ENCODE measurements at places on chromosomes 11 and 22. TPM values are rescaled to one million over a fixed set of nuclear protein-coding genes. Genes with fewer than 3 reads are reported as not detected.

Gene NPTXR
- 8.9 TPM for total RNA-seq

Gene PLAAT5
- total RNA-seq = not detected

Gene DBX1
- total RNA-seq = not detected

Gene KCNQ1
- total RNA-seq = 0.76 TPM

Gene SESN3
- 0.07 TPM for total RNA-seq

Gene FHIP1B
- total RNA-seq = 16.2 TPM

Gene PLAAT4
- 3.8 TPM for total RNA-seq

Gene APBB1
- total RNA-seq = 17.4 TPM

Gene MUC5AC
- 1.8 TPM for total RNA-seq

Gene CRYBB3
- not detected for total RNA-seq

Gene FREY1
- total RNA-seq = 0.59 TPM

Gene MAPK12
- 25.9 TPM for total RNA-seq

Gene UBASH3B
- total RNA-seq = 29.9 TPM

Gene KRTAP5-1
- total RNA-seq = not detected

Gene TRIM49
- total RNA-seq = 0.05 TPM

Gene ART5
- total RNA-seq = 0.16 TPM

Gene TRPT1
- 26.2 TPM for total RNA-seq

Gene MS4A4A
- total RNA-seq = not detected

Gene TCN2
- total RNA-seq = 6.2 TPM

Gene MMP7
- 23.2 TPM for total RNA-seq

Gene CBLIF
- total RNA-seq = not detected

Gene SLC37A2
- total RNA-seq = 0.16 TPM

Gene FZD4
- 1.2 TPM for total RNA-seq

Gene POU2AF1
- total RNA-seq = not detected

Gene ENTHD1
- not detected for total RNA-seq
